DND-41 (cell line): ENCODE measurements at places on chromosomes 7 and 10.
A peak's percentile ranks its signal among the peaks of the same experiment; 100 is the strongest.

DNA sequence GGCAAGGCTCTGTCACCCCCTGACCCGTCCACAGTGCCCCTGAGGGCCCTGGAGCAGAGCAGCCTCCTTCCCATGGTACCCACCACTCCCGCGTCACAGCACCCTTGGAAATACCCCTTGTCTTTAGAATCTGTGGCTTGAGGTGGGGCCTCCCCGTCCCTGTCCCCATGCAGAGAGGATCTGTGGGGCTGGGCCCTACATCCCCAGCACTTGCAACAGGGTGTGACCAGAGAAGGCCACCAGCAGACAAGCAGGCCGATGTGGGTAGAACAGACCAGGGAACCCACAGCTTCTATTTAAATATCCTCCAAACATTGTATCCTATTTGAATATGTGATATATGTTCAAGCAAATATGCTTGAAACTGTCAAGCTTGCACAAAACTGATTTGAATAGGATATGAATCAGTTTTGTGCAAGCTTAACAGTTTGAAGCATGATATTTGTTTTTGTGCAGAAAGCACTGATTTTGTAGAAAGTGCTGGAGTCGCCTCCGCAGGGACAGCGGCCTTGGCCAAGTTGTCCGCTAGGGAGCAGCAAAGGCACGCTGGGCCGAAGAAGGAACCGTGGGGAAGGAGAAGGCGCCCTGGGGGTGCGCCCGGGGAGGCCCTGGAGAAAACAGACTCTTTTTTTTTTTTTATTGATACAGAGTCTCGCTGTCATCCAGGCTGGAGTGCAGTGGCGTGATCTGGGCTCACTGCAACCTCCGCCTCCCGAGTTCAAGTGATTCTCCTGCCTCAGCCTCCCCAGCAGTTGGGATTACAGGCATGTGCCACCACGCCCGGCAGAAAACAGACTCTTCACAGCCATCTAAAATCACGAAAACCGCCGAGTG is 2.2 kb downstream of the CFAP46 start:
- no peak for DNase-seq

DNA sequence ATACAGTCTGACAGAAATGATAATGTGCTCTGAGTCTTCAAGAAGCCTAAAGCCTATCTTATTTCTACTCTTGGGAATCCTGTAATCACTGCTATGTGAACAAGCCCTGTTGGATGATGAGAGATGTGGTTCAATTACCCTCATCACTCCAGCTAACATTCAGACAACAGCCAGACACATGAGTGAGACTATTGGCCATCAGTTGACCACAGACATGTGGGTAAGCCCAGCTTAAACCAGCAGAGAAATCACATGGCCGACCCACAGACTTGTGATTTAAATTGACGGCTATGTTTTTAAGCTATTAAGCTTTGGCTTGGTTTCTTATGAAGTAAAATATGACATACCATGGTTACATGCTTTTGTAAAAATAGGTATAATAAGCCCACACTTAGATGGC is 2.6 kb downstream of the MBL2 start:
- DNase-seq = no peak

GRCh38 chr10:70328018-70328417 is 44.2 kb upstream of the NPFFR1 start:
- DNase-seq = no peak

GRCh38 chr10:110010486-110011378 is 2.9 kb downstream of the ADD3 start:
- DNase-seq = peak; percentile 10

DNA sequence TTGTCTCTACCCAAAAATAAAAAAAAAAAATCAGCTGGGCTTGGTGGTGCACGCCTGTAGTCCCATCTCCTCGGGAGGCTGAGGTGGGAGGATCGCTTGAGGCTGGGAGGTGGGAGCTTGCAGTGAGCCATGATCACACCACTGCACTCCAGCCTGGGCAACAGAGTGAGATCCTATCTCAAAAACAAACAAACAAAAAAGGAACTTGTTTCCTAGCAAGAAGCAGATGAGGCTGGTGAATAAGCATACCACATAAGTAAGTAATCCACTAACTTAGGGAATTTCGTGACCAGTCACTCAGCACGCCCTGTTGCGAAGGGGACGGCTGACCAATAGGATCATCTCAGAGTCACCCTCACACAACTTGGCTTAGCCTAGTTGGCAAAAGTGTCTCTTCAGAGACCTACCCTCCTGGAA is 64.6 kb downstream of the CUX1 start:
- DNase-seq = no peak

- no peak for DNase-seq
Observed at GRCh38 chr10:17663450-17663849, 19.5 kb downstream of the STAM start.

DNA sequence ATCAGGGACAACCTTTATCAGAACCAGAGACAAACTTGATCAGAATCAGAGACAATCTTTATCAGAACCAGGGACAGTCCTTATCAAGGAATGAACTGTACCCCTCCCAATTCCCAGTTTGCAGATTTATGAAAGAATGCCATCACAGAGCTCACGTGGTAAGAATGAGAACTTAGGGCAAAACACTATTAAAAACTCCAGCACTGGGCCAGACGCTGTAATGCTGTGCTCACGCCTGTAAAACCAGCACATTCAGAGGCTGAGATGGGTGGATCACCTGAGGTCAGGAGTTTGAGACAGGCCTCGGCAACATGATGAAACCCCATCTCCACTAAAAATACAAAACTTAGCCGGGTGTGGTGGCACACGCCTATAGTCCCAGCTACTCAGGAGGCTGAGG is 85.1 kb upstream of the TNRC18 start:
- no peak for DNase-seq
